Activated naive CD8-positive, alpha-beta T cell treated with anti-CD3 and anti-CD28 coated beads for 36 hours (primary cell): ENCODE measurements at places on chromosomes 4 and X.

DNA sequence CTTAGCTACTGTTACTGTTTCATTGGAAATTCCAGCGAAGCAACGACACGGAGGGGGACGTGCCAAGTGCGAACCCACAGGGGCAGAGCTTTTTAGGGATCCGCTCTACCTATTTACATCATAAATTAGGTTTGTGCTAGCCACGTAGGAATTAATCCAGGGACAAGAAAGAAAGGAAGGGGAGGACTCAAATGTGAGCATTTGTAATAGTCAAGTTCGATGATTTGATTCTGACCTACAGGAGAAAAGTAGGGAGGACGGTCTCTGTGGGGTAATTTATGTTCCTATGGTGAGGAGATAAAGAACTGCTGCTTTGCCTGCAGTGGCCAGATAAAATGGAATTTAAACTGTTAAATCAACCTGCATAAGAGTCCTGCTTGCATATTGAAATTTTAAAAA is 1.7 kb downstream of the INTS6L start:
- H3K4me1 ChIP-seq = peaks cover 48% of the 10 kb centered on the region
- no peak for DNase-seq
- peak overlapping the region; percentile 92 for H3K27ac ChIP-seq

DNA sequence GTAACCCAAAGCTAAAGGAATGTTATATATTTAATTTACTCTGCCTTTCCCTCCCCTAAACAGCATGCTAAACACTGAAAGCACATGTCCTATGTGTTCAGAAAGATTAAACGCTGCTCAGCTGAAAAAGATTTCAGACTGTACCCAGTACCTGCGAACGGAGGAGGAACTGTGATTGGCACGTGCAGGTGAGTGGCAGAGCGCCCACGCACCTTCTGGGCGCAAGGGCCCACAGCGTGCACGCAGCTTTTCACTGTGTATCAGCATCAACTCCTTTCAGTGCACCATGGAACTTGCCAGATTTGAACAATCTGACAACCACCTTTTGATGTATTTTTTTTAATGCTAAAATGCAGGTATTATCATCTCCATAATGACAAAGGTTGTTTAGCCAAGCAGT is 87.7 kb downstream of the RFC1 start:
- peaks cover 2% of the 10 kb centered on the region for H3K36me3 ChIP-seq
- DNase-seq = no peak
- no peak overlapping the region for H3K4me3 ChIP-seq
- H3K27me3 ChIP-seq = no peaks in the 10 kb centered on the region

DNA sequence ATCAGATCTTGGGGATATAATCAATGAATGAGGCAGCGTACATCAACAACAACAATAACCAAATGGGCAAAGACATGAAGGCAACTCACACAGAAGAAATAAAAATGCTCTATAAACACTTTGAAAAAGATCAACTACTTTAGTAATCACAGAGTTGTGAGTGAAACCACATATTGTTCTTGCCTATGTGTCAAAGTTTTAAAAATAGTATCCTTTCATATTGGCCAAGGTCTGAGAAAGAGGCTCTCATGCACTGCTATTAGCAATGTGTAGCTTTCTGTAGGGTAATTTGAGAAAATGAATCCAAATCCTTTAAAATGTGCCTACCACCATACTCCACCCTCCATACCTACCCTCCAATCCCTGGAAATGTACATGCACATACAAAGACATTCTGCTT is 25.0 kb downstream of the COQ2 start:
- peaks cover 28% of the 10 kb centered on the region for H3K36me3 ChIP-seq
- no peak overlapping the region for H3K27ac ChIP-seq
- no peak for DNase-seq
- H3K4me3 ChIP-seq = no peak overlapping the region
- no peaks in the 10 kb centered on the region for H3K27me3 ChIP-seq

GRCh38 chrX:116276261-116276660 is 105.7 kb downstream of the AGTR2 start:
- H3K36me3 ChIP-seq = no peaks in the 10 kb centered on the region
- no peaks in the 10 kb centered on the region for H3K27me3 ChIP-seq
- no peak overlapping the region for H3K4me3 ChIP-seq
- no peak for DNase-seq
- no peak overlapping the region for H3K27ac ChIP-seq

GRCh38 chr4:28772066-28772465 is 1911.4 kb downstream of the STIM2 start:
- H3K4me3 ChIP-seq = no peak overlapping the region
- no peaks in the 10 kb centered on the region for H3K27me3 ChIP-seq
- H3K4me1 ChIP-seq = no peaks in the 10 kb centered on the region
- no peak for DNase-seq
- no peaks in the 10 kb centered on the region for H3K36me3 ChIP-seq

GRCh38 chr4:104966349-104967033 is 180.2 kb upstream of the TET2 start:
- peaks cover 19% of the 10 kb centered on the region for H3K4me1 ChIP-seq
- peaks cover 10% of the 10 kb centered on the region for H3K36me3 ChIP-seq
- DNase-seq = peak; percentile 33
- peak overlapping the region; percentile 86 for H3K27ac ChIP-seq
- peak overlapping the region; percentile 49 for H3K4me3 ChIP-seq

DNA sequence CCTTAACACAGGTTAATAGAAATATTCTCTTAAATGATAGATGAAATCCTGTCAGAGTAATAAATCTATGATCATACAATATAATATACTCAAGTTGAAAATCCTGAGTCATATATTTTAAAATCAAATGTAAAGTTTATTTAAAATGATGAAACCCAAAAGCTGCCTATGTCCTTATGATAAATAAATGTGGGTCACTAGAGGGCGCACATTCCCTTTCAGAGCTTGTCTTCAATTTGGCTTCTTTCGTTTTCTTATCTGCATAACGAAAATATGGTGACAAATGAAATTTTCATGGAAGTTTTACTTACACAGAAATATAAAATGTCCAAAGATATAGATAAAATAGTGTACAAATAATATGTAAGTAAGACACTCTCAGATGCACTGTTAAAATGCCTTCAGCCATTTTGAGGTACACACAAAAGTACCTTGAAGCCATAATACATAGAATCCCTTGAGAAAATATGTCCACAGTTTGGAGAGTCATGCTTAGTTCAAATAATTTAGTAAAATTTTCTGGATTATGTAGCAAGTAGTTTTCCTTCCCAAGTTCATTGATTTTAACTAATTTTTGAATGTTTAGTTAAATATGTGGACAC is 680.4 kb downstream of the DMD start:
- H3K36me3 ChIP-seq = no peaks in the 10 kb centered on the region
- H3K27ac ChIP-seq = no peak overlapping the region
- no peaks in the 10 kb centered on the region for H3K4me1 ChIP-seq
- H3K4me3 ChIP-seq = no peak overlapping the region
- DNase-seq = no peak
- H3K27me3 ChIP-seq = no peaks in the 10 kb centered on the region

DNA sequence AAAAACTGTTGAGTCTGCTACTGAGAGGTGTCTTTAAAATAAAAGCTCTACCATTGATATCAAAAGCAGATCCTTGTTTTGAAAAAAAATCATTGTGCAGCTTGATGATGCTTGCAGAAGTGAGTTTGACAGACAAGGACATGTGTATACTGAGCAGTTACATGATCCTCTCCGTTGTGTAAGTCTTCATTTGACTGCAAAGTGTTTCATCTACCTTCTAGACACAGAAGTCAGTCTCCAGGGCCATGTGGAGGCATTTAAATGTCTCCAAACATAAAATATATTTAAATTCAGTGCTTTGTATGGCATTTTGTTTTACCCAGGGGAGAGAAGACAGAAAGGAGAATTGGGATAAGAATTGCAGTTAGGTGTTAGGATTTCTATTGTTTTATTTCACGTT is 107.8 kb upstream of the MYOZ2 start:
- H3K4me1 ChIP-seq = peaks cover 4% of the 10 kb centered on the region
- H3K27ac ChIP-seq = no peak overlapping the region
- H3K27me3 ChIP-seq = no peaks in the 10 kb centered on the region
- H3K36me3 ChIP-seq = no peaks in the 10 kb centered on the region

- no peak overlapping the region for H3K27ac ChIP-seq
- DNase-seq = no peak
- no peaks in the 10 kb centered on the region for H3K4me1 ChIP-seq
- H3K36me3 ChIP-seq = no peaks in the 10 kb centered on the region
- no peaks in the 10 kb centered on the region for H3K27me3 ChIP-seq
These were observed 47.9 kb upstream of the RGN start for GRCh38 chrX:47030339-47030738.
